ENCODE measurements at places on chromosomes 1 and 21.
A peak's percentile ranks its signal among the peaks of the same experiment; 100 is the strongest.

GRCh38 chr1:61644303-61644702, 80.6 kb downstream of the TM2D1 start:
- no peak for DNase-seq

DNA sequence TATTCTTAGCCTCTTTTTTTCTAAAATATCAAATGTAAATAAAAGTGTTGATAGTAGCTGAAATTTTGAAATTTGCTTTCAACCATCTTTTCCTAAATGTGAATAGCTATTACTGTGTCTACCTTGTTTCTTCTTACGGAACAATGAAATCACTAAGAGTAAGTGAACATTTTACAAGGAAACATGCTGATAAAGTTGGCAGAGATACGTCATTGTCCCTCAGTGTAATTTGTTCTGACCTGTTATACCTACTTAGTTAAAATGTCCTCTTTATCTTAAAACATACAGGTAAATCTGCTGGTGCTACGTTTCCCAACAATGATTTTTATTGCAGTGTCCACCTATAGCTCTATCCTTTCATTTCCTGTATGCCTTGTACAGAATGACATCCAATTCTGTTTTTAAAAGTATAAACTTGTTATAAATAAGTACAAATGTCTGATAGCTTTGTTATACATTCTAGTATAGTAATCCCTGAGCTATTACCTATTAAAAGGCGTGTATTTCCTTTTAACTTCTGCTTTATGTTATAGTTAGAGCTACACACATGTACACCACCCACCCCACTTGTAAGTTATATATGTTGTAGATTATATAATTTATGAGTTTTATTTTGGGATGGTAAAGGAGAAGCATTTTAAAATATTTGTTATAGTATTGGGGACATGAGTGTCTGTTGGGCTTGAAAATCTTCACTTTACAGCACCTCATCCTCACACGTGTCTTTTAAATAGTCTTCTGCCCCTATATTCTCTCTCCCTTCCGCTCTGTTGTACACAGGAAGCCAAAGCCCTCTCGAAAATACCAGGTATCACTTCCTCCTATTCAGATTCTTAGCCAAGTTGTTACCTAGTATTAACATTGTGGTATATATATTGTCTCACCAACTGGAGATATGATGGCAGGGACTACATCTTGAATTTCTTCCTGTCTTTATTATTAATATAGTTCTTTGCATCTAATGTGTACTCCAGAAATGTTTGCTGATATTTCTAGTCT, 25.2 kb downstream of the LAMC1 start:
- no peak for DNase-seq

- peak; percentile 35 for DNase-seq
Measured at GRCh38 chr1:61851849-61852669, 109.8 kb downstream of the PATJ start.

DNA sequence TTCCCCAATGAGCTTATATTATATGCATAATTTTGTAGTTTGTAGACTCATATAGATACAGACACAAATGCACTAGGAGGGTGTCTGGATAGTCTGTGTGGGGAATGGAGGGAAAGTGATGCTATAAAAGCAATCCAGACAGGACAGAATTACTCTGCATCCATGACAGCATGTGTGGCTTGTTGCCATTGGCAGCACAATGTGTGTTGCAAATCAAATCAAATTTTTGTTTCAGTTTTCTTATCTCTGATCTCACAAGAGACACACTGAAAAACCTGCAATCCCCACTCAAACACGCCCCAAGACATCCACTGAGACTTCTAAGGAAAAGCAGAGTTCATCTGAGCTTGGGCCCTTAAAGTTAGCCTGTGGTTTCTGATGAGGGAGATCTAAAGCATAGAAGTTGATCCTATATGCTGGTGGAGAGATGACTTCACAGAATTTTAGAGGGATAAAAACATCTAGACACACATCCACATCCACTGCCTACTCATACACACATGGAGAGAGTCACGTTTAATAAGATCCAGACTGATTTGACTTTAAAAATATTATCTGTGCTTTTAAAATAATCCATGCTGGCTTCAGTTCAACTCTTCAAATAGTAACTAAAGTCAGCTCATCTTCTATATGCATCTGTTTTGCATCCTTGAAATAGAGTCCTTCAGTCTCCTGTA, 313.0 kb upstream of the PLXNA2 start:
- no peak for DNase-seq

DNA sequence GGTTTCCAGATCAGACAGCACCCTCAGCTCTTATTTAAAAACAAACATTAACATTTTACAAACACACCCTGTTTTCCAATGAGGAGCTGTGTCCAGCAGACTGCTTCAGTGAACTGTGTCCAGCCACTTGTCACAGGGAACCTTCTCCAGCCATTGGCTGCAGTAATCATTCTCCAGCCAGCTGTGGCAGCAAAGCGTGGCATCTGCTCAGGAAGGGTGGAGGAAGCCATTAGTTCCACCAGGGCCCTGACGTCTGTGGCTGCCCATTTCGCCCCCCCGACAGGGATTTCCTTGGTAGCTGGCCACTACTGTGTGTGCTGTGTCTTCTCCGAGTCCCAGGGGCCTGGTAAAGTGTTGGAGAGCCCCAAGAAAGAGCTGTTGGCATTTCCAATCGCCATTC, 62.9 kb upstream of the SELENON start:
- DNase-seq, result no peak

DNA sequence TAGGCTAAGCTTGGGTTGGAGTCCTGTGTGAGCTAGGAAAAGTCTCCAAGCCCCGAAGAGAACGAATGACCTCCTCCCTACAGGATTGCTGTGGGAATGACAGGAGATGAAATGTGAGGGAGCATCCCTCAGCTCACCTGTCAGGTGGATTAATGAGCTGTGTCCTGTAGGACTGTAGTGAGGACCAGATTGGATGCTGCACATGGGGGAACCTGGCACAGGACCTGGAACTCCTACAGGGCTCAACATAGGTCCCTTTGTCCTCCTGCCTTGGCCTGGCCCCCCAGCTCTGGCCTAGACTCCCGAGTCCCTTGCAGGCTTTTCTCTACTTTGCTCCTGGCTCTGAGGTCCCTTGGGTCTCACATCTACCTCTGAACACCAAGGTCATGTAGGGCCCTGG, 155.7 kb downstream of the PTPRU start:
- DNase-seq, result no peak

DNA sequence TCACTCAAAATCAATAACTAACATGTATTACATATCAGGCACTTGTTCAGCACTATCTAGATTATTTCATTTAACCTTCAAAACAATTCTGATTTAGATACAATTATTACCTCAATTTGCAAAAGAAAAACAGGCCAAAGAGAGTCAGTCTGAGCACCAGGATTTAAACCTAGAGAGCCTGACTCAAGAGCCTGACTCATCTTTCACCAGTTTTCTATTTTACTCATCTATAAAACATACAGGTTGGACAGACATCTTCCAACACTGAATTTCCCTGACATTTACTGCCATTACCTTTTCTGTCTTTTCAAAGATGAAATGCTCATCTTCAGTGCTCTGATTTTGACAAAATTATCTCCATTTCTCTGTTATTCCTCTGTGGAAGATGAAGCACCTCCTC, 116.5 kb downstream of the MRPL39 start:
- DNase-seq, result peak; percentile 21

DNA sequence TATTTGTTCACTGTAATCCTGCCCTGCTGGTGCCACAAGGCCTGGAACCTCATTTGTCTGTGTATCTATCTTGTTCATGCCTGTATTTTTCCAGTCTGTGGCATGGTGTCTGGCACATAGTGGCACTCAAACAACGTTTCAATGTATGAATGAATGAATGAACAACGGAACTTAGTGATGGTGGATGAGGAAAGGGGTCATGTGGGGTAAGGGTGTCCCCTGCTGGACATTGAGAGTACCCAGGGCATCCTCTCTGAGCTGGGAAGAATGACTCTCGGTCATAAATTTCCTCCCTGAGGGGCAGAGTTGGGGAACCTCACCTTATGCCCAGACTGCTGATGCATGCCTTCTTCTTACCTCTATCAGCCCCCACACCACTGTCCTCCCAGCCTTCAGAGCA, 18.9 kb upstream of the ZNF683 start:
- DNase-seq, result no peak

DNA sequence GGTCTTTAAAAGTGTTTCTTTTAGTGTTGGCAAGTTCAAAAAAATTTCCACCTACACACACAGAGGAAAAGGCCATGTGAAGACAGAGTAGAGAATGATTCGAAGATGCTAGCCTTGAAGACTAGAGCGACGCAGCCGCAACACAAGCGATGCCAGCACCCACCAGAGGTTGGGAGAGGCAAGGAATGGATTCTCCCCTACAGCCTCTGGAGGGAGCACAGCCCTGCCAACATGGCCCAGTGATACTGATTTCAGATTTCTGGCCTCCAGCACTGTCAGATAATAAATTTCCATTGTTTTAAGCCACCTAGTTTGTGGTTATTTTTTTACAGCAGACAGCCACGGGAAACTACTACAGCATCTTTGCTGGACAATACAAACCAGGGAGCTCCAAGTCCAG, 6.9 kb upstream of the ADAR start:
- DNase-seq, result no peak

DNA sequence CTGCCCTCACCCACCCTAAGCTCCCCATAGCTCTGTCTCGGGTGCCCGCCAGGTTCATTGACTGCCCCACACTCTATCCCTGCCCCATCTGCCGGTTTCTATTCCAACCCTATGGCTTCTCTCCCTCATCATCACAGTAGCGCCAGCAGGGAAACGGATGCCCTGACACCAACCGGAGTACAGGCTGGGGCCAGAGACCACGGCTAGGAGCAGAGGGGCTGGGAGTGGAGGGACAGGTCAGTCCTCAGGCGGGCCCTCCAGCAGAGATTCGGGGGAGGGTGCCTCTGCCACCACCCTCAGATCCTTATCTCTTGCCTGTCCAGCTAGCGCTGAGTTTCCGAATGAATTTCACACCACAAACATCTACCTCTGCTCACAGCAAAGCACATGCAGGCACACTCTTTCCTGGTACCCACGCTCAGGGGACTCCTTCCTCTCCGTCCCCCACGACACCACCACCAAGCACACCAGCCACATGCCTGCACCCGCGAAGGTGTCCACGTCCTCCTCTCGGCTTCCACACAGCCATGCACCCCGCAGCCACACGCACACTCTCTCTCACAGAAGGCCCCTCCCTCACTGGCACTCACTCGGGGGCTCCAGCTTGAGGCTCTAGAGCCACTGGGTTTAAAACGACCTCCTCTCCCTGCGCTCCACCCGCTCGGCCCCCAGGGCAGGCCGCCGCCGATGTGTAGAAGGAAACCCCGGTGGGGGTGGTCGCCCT, 7.2 kb downstream of the TAL1 start:
- no peak for DNase-seq

GRCh38 chr21:20996421-20997310, 1.5 kb upstream of the NCAM2 start:
- no peak for DNase-seq

GRCh38 chr1:1128454-1129139, 12.7 kb upstream of the C1orf159 start:
- DNase-seq, result no peak

DNA sequence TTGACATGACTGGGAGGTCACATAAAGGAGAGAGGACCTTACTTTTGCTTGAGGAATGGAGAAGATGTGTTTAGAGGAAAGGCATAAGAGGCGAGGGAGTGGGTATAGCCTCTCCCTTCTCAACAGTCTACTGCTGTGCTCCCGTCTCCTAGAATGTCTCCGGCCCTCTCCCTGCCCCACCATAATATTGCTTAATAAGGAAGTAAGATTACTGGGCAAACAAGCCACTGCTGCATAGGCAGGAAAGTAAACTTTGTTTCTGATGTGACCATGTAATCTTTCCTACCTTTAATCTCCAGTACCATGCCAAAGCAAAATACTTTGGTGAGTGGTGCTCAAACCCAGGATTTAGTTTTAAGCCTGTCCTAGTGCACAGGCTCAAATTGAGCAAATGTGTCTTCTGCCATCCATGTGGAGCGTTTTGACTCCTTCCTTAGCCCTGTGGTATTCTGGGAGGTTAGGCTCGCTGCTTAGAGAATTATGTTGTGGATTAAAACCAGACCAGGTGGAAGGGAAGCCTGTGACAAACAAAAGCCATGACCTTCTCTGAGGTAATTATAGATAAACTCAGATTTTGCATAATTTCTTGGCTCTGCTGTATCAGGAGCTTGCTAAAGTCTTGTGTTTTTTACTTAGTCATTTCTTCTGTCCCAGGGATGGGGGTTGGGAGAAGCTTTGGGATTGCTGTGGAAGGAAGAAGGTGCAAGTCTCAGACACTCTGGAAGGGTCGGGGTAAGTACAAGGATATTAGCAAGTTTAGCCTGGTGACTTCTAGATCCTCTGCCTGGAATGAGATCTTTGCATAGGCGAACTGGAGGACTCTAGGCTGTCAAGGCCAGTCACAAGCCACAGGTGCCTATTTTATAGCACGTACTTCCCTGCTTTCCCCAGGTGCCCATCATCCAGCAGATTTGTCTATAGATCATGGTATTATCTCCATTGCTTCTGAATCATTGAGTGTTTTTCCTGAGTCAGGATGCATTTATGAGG, 34.5 kb upstream of the DIPK1A start:
- DNase-seq, result no peak

DNA sequence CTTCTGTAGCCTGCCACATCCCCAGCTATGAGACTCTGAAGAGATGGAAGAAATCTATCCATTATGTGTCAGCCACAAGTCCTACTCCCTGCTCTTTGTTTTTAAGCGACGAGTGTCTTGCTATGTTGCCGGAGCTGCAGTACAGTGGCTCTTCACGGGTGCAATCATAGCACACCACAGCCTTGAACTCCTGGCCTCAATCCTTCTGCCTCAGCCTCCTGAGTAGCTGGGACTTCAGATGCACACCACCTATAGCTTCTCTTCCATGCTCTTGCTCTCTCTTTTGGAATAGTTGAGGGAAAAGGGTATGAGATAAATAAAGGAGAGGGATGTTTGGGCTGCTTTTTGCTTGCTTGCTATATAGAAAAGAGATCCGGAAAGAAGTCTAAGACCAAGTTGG, 1.6 kb downstream of the TUFT1 start:
- DNase-seq, result no peak

DNA sequence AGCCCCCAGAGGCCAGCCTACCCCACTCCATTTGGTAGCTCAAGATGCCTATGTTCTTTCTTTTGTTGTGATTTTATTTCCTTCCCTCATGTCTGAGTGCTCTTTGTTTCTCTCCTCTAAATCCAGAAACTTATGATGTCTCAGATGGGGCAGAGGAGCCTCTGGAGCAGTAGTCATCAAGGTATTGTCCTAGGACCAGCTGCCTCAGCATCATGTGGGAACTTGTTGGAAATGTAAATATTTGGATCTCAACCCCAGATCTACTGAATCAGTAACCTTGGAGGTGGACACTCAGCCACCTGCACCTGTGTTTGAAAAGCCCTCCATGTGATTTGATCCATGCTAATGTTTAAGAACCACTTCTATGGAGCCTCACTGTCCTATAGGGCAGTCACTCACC, 593.1 kb upstream of the PLXNA2 start:
- DNase-seq, result peak; percentile 62

GRCh38 chr1:198701250-198701649, 62.4 kb downstream of the PTPRC start:
- DNase-seq, result no peak

DNA sequence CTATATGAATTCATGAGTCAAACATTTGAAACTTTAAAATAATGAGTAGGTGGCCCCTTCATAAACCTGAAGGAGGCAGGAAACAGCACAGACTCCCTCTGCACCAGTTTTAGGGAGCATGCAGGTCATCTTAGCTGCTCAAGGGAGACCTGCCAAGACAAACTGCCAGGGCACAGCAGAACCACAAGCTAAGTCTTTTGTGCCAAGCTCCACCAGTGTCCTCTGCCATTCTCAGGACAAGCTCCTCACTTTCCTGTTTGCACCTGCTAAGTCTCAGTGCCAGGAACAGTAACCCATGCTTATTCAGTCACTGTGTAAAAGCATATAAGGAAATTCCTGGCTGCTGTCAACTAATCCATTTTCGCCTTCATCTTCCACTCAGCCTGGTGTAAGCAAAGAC, 368.9 kb downstream of the SEC16B start:
- DNase-seq, result no peak

Data from foreskin keratinocyte (primary cell).